ENCODE measurements at places on chromosomes 6 and 20.

DNA sequence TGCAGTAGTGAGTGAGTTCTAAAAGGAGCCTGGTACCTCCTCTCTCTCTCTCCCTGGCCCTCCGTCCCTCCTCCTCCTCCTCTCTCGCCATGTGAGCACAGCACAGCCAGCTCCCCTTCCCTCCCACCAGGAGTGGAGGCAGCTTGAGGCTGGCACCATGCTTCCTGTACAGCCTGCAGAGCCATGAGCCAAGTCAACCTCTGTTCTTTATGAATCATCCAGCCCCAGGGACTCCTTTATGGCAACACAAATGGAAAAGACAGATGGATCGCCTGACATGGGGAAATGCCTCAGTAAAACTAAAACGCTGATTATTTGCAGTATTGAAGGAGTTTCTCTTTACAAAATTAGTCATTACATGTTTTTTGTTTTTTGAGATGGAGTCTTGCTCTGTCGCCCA, 233.7 kb upstream of the ARID1B start:
- DNase-seq = no peak

DNA sequence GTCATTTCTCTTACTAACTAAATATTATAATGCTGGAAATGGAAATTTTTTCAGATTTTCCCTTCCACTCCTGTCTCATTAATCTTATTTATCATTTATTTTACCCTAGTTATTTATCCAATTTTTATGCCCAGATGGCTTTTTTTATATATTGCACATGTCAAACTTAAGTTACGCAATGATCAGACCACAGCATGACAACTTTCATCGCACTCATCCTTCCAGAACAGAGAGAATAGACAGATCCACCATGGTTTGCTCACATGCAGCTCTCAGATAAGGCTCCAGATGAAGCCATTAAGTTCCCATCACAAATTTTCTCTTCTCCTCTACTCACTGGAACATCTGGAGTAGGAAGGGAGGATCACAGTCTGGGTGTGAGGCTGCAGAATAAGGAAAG, 48.7 kb downstream of the MAP7 start:
- DNase-seq = no peak

- no peak for DNase-seq
These were observed 92.5 kb upstream of the AKAP12 start for GRCh38 chr6:151147118-151147832.

DNA sequence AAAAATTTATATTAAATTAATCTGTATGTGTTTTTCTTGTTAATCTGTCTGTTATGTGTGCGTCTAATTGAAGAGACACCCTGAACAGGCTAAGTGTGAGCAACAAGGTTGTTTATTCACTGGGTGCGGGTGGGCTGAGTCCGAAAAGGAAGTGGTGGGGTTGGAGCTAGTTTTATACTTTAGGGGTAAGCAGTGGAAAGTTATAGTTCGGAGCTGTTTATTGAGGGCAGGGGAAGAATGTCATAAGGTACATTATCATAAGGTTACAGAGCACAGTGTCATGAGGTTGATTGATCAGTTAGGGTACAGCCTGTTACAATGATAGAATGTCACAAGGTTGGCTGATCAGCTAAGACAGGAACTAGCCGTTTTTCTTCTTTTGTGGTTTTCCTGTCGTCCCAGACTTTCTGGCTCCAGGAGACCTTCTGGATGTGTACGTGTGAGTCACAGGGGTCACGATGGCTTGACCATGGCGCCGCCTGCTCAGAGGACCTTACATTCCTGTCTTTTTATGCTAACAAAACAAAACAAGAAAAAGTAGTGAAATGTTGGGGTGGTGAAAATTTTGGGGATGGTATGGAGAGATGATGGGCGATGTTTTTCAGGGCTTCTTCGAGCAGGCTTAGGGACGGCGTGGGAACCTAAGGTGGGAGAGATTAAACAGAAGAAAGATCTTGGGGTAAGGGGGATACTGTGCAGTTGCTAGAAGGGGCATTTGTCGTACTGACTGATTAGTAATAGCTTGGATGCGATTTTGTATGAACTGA, 754.0 kb upstream of the ADGRB3 start:
- DNase-seq = no peak

- DNase-seq = no peak
These were observed 114.2 kb upstream of the BEND6 start for GRCh38 chr6:56840467-56841380.

GRCh38 chr6:17258749-17259148, 22.4 kb upstream of the RBM24 start:
- no peak for DNase-seq

DNA sequence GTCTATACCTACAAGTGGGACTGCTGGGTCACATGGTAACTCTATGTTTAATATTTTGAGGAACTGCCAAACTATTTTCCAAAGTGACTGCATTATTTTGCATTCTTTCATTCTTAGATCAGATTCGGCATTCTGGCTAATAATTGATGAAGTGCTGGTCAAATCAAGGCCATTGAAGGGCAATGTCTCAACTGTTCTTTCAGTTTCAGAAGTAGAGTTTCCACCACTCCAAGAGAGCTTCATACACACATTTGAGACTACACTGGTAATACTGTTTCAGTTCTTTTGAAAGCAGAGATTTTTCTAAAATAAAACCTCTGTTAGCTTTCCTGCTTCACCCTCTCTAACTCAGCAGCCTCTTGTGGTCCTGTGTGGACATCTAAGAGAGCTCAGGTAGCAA, 154.5 kb downstream of the CFAP61 start:
- no peak for DNase-seq

- no peak for DNase-seq
These were observed 4.6 kb downstream of the GPLD1 start for GRCh38 chr6:24484657-24485323.

GRCh38 chr20:60068509-60068908, 110.3 kb downstream of the CDH26 start:
- no peak for DNase-seq

DNA sequence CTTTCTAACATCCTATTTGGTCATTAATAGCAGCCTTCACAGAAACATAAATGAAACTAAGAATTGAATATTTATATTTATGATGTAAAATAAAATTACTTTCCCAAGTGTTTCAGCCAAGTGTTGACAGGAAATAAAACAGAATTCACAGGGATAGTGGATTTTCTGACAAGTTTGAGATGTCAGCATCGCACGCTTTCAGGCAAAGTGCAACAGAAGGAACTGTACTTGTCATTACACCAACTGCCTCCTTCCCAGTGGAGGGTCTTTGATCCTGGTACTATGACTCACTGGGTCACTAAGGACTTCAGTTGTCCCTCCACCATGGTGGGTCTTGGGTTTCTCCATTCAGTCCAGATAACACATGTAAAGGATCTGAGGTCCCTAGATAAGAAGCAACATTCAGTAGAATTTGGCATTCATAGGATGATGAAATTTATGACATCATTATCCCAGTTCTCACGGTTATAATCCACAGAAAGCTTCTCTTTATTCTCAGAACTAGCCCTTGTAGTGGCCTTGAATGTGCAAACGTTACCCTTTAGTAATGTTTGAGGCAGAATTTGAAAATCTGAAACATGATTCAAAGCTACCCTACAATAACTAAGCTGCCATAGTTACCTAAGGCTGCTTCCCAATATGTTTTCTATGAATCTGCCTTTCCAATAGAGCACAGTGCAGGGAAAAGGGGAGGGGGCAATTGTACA, 3.8 kb upstream of the TNFAIP3 start:
- no peak for DNase-seq

DNA sequence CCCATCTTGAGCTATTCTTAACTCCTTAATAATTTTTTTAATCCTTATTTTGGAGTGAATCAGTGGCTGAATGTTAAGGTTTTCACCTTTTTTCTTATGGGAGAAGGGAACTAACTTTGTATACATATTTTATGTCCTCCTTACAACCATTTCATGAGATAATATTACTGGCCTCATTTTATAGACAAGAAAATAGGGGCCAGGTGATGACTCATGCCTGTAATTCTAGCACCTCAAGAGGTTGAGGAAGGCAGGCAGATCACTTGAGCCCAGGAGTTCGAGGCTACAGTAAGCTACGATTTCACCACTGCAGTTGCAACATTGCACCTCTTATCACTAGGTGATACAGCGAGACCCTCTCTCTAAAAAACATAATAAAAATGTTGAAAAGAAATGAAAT, 128.7 kb downstream of the TMEM242 start:
- DNase-seq = no peak

DNA sequence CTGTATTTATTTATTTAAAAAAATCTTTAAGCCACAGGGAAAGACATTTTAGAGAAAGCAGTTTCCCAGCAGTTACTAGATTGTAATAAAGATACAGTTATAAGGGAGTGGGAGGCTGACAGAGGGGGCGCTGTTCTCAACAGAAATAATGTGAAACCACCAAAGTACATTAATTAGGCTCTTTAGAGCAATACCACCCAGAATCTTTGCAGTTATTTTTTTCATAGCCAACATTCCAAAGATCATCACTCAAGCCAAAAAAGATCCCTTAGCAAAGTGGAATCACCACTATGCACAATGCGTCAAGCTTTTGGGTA, 331.3 kb upstream of the DEFB112 start:
- DNase-seq = no peak

GRCh38 chr6:42140756-42141602, 1.4 kb downstream of the C6orf132 start:
- no peak for DNase-seq

GRCh38 chr20:17644451-17644850, 37.6 kb downstream of the RRBP1 start:
- DNase-seq = no peak

DNA sequence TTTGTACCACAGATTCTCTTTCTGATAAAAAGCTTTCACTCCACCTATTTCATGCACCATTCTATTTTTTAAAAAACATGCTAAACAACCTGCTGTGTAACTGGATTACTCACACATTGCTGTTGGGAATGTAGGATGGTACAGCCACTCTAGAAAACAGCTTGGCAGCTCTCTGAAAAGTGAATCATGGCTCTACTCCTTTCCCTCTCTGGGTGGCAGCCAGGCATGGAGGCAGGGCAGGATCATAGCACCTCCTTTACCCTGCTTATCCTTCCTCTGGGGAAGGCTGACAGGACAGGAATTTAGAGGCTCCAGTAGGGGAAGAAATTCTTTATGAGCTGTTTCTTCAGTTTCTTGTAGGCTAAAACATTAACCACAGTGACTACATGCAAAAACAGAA, 6.7 kb upstream of the VNN2 start:
- DNase-seq = no peak

DNA sequence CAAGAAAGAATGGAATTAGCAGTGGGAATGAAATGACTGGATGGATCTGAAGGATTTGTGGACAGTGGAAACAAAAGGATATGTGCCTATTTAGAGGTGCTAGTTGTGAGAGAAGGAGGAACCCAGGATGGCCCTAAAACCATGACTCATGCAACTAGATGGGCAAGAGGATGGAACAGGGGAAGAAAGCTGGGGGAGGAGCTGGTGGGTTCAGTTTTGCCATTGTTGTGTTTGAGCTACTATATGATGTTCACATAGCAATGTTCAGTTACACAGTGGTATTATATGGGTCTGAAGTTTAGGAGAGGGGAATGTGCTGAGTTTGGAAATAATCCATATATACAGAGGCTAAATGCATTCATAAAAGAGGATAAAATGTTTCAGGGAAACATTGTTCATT, 125.7 kb upstream of the SSTR4 start:
- DNase-seq = no peak

DNA sequence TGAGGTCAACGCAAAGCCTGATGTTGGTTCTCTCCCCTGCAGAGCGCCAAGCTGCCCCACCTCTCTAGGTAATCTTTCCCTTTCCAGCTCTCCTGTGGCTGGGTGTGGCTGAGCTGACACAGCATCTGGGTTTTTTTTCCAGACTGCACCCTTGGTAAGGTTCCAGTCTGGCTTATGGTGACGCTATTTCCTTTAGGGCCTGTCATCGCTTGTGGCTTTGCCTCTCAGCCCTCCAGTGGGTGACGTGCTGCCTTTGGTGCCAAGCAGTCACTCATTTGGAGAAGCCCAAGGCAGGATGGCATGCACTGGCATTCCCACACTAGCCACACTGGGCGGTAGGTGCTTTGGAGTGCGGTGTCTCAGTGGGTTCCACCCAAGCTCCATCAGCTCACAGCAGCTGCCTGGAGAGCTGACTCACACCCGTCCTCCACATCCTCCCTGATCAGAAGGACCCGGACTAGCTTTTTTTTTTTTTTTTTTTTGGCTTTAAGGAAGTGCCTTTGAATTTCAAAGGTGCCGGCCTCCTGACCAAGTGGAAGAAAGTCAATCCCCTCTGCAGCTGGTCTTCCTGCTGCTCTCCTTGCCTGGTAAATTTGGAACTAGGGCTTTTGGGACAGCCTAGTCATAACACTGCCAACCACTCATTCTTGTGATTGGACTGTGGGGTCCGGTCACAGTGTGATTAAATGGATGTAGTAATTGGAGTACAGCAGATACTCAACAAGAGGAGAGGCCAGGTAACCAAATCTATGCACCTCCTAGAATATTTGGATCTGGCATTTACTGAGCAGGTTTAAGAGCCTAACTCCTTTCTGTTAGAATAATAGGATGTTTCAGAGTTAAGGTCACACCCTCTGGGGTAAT, 153.6 kb downstream of the CD83 start:
- DNase-seq = peak; percentile 58

DNA sequence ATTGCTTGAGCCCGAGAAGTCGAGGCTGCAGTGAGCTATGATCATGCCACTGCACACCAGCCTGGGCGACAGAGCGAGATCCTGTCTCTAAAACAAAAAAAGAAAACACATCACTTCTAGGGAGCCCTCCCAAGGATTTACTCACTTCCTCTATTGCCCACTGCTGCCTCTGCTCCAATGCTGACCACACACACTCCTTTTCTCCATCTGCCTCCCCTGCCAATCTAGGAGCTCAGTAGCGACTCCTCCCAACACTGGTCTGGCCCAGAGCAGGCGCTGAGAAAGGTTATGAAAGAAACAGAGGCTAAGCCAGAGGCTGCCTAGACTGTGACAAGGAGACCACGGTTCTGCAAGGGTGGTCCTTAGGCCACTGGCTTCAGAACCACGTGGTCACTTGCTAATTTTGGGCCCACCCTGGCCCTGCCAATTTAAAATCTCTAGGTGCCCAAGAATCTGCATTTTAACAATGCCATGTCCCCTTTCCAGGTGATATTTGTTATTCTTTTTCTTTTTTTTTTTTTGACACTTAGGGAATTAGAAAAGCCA, 1.3 kb upstream of the E2F1 start:
- DNase-seq = no peak

GRCh38 chr6:7976485-7977056, 66.0 kb upstream of the TXNDC5 start:
- no peak for DNase-seq

- no peak for DNase-seq
These were observed 150.7 kb upstream of the PLCB4 start for GRCh38 chr20:8918145-8918544.

DNA sequence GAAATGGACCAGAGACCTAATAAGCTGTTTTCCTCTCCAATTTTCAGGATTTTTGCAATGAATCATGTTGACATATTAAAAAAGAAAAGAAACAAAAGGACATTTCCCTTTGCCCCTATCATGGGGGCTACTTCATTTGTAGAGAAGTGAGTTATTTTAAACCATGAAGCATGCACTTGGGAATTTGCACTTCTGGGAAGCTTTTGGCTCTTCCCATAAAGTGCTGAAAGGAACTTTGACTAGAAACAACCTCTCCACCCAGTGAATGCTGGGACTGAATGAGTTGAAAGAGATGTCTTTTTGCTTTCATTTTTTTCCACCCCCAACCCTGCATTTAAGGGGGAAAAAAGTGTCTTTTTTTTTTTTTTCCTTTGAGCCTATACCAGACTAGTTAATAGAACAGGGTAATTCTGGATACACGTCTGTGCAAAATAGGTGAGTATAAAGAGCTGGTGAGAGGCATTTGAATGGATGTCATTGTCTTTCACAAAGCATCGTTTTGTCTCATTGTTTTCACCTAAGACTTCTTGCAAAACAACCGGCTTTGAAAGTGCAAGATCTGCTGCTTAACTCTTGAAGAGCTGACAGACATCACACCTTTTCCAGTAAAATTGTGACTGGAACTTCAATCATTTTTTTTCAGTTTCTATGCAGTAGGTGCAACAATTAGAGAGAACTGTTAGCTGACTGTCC, 138.7 kb upstream of the BACH2 start:
- no peak for DNase-seq

All from CD8-positive, alpha-beta T cell (primary cell).